ENCODE measurements at places on chromosomes 11 and 22.

GRCh38 chr11:12280838-12281565, 96.4 kb upstream of the PARVA start:
- no peak for DNase-seq

DNA sequence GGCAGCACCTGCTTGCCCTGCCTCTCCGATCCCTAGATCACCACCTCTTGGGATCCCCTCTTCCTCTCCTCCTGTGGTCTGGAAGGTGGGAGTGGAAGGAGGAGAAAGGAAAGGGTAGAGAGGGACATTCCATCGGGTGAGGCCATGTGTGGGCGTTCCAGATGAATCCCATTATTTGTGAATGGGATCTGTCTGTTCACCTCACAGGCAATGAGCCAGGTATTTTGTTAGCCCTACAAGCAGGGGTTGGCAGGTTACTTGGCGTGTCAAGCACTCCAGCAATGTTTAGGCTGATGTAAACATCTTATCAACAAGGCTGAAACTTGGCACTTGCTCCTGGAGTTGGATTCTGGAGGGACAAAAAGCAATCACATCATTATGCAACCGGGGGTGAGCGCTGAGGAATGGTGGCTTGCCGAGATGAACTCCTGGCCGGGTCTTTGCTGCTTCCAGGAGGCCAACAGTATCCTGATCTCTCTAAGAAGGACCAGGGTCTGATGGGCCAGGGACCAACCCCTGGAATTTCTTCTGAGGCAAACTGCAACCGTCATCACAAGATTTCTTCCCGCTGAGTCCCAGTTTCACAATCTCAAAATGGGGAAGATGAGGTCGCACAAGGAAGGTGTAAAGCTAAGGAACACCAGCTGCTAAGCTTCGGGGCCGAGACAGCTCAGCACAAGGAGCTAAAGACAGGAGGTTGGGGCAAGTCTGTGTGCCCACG, 7.8 kb downstream of the ADAMTS8 start:
- no peak for DNase-seq

DNA sequence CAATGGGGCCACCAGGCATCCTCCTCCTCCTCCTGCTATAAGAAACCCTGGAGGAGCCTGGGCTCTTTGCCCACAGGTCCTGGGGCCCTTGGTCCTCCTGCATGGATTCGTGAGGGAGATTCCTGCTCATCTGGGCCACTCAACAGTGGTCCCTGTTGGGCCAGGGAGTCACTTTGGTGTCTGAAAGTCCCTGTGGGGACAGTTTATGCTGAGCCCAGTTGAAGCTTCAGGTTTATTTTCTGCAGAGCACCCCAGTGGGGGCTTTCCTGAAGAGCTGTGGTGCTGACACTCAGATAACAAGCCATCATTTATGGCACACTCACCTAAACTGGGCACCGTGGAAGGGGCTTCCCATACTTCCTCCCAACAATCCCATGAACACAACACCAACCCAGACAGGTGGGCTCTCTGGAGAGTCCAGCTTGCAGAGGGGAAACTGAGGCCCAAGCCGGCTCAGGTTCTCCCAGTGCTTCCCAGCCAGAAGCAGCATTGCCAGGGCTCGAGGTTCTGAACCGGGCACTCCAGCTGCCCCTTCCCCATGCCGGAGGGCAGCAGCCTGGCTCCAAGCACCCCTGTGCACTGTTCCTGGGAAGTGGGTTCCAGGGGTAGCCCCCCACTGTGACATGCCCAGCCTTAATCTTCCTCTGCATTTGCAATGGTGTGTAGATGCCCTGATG, 91.3 kb downstream of the MYEOV start:
- DNase-seq: no peak

DNA sequence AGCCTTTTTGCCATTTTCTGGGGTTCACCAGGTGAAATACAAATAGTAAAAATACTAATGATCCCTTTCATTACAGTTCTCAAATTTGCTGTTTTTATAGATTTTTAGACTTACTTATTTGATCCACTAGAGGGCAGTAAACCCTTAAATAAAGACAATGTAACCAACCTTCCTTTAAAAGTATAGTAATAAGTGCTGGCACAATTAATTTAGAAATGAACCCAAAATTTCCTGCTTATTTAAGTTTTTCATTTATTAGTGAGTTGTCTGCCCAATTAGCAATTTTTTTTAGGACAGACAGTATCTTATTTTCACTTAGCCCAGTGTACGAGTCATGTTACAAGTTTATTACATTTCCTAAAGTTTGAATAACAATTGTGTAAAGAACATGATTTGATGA, 4.7 kb downstream of the DDIAS start:
- DNase-seq: no peak

- DNase-seq: no peak
Measured at GRCh38 chr11:12789596-12790215, 115.5 kb downstream of the TEAD1 start.

GRCh38 chr11:83467837-83468236, 181.7 kb upstream of the CCDC90B start:
- DNase-seq: no peak

DNA sequence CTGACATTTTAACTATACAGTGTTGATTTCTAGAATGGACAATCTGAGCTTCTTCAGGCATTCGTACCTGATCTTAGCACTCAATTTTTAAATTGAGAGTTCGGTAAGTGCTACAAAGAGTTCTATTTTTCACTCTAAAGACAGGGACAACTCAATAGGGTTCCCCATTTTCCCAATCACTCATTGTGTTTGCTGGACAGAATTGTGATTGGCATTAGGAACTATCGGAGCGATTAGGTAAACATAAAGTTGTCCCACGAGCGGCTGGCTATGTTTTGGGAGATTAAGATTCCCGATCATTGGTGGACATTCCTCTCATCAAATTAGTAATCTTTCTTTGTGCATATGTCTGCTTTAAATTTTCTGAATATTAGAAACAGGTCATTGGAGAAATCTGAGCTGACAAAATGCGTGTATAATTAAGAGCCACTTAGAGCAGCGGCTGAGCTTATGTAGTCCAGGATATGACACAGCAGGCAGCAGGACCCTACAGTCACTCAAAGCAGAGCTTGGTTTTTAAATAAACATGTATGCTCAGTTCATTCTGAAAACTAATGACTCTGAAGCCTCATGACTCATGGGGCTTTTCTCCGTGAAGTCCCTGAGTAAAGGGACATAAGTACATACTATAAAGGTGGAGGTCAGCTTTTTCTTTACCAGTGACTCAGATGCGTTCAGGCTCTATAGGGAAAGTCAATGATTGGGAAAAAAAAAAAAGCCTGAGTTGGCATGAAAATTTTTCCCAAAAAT, 109.4 kb downstream of the GRIA4 start:
- no peak for DNase-seq

GRCh38 chr11:1073851-1074243, 827 bp upstream of the MUC2 start:
- no peak for DNase-seq

- DNase-seq: no peak
Measured at GRCh38 chr22:37487571-37487970, 1.4 kb upstream of the MFNG start.

DNA sequence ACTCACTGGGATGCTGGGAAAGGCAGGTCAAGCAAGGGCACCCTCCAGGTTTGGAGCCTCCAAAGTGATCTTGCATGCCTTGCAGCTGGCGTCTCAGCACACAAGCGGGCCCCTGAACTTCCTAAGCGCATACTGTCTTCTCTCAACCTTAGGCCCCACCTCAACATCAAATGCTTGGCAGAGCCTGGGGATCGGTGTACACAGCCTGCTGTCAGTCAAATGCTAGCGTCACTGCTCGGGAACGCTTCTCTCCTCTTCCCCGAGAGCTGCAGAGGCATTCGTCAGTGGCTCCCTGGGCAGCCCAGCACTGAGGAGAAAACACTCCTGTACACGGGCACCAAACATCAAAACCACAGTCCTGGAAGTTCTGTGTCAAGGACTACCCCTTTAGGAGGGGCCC, 124.9 kb downstream of the C11orf58 start:
- no peak for DNase-seq

- no peak for DNase-seq
Measured at GRCh38 chr11:39806652-39807051, 1652.8 kb downstream of the LRRC4C start.

DNA sequence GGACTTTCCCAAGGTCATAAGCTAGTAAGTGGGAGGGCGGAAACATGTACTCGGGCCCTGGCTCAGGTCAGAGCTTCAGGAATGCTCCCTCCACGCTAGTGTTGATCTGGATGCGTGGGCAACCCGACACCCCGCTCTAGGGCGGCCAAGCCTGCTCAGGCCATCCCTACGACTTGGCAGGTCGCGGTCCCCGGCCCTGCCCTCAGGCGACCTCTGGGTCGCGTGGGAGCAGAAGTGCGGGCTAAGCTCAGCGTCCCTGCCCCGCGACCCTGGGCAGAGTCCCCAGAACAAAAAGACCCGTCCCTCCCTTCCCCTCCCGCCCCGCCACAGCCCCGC, 781 bp upstream of the TEF start:
- DNase-seq: no peak

DNA sequence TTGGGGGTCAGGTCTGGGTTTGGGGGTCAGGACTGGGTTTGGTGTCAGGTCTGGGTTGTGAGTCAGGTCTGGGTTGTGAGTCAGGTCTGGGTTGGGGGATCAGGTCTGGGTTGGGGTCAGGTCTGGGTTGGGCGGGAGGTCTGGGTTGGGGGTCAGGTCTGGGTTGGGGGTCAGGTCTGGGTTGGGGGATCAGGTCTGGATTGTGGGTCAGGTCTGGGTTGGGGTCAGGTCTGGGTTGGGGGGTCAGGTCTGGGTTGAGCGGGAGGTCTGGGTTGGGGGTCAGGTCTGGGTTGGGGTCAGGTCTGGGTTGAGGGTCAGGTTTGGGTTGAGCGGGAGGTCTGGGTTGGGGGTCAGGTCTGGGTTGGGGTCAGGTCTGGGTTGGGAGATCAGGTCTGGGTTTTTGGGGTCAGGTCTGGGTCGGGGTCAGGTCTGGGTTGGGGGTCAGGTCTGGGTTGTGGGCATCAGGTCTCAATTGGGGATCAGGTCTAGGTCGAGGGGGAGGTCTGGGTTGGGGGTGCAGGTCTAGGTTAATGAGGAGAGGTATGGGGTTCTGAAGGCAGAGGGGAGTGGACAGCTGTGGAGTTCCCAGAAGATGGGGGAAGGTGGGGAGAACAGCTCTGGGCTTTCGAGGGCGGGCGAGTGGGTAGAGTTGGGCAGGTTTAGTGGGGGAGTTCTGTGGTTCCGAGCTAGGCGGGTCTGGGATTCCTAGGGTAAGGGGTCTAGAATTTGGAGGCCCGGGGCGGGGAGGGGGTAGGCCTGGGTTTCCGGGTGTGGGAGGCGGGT, 629 bp downstream of the TTLL8 start:
- DNase-seq: no peak

- no peak for DNase-seq
Measured at GRCh38 chr22:36981247-36981775, 37.9 kb downstream of the TST start.

GRCh38 chr11:363948-364761, 5.1 kb upstream of the B4GALNT4 start:
- no peak for DNase-seq

DNA sequence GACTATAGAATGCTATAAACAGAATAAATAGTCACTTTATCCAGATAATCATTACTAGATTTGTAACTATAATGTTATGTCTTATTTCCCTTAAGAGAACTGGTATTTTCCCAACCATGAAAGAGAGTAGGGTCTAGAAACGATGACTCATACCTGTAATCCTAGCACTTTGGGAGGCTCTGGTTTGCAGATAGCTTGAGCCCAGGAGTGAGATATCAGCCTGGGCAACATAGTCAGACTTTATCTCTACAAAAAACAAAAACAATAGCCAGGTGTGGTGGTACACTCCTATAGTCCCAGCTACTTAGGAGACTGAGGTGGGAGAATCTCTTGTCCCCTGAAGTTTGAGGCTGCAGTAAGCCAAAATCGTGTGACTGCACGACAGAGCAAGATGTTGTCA, 30.9 kb downstream of the OR52A5 start:
- DNase-seq: no peak

DNA sequence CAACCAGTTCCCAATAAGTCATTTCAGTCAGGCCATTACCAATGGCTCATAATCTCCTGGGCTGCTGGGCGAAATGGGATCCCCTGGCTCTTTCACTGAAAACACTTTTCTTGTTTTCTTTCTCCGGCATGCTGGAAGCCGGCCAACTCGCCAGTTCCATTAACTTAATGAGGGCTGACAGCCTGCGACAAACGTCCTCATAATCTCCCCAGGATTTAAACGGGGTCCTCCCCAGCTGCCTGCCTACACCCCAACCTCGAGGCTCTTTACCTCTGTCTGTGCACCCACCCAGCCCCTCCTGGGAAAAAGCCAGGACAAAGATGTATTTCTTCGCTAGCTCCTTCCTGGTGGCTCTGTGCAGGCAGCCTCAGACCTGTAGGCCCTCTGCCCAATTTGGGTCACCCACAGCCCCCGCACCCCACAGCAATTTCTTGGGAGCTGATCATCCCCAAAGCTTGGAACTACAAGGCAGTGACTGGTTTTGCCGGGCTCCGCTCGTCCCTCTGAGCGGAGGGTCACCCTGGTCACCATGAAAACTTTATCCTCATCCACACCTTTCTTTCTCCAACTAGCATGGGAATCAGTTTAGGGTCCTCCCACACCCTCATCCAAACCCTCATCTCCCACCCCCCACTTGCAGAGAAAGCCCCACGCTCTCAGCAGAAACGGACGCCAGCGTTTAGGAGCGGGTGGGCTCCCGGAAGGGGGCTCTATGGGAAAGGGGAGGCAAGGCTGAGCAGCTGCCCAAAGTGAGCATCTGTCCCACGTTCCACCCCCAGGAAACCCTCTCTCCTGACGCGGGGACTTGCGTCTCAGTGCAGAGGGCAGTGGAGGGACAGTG, 51.1 kb upstream of the KCNQ1OT1 start:
- DNase-seq: peak; percentile 49

GRCh38 chr11:73597336-73597955, 466 bp downstream of the FAM168A start:
- no peak for DNase-seq

GRCh38 chr11:109236188-109236587, 185.8 kb upstream of the C11orf87 start:
- no peak for DNase-seq

- no peak for DNase-seq
Measured at GRCh38 chr11:61049063-61049377, 53.3 kb upstream of the CD5 start.

DNA sequence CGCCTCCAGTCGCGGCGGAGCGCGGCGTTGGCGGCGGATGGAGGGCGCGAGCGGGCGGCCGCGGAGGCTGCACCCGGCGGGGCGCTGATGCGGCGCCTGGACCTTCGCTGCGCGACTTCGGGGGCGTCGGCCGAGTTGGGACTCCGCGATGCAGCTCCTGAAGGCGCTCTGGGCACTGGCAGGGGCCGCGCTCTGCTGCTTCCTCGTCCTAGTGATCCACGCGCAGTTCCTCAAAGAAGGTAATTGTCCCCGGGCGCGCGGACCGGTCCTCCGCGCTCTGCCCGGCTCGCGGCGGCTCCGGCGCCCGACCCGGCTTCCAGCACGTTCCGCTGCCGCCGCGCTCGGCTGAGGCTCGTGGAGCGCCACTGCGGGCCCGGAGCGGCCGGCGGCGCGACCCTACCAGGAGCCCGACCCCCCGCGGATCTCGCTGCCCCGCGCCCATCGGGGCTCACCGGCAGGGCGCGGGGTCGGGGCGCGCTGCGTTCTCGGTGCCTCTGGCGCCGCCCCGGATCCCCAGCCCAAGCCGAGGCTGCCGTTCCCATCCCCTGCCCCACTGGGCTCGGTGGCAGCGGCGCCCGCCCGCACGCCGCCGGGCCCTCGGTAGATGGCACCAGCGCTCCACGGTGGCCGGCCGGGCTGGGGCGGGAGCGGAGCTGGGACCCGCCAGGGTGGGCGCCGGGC, 1251.2 kb downstream of the BRD1 start:
- DNase-seq: peak; percentile 15
